Bone marrow (tissue), 2 donors: ENCODE measurements at places on chromosomes 1 and 21.

DNA sequence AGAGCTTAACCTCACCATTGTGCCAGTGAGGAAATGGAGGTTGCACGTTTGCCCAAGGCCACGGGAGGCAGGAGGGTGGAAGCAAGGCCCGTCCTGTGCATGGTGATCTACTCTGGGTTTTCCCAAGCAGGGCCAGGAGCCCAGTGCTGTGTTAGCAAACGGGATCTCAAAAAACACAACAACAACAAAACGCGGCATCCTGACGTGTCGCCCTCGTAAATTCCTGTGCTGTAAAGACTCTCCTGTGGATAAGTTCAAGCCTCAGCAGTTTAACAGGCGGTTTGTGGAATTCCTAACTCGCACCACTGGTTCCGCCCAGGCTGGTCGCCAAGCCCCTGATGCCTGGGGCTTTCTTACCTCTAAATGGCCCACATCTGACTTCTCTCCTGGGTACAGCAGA lies 39.1 kb downstream of the TFF3 start:
- no peak for DNase-seq

GRCh38 chr1:207998691-207999090 lies 87.8 kb upstream of the CD34 start:
- no peak for DNase-seq

DNA sequence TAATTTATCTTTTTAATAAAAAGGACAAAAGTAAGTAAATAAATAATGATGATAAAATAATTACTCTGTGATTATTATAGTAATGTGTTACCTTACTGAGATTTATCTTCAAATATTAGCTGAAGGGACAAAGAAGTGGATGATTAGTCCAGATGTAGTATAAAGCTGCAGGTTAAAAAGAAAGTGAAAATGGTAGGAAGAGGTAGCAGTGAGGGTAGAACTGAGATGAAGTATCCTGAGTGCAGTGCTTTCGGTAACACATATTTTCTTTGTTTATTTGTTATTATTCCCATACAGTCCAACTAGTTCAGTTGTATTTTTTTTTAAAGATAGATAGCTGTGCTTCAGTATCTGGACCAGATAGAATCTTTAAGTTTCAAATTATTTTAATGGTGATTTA lies 1203.5 kb downstream of the NCAM2 start:
- no peak for DNase-seq

DNA sequence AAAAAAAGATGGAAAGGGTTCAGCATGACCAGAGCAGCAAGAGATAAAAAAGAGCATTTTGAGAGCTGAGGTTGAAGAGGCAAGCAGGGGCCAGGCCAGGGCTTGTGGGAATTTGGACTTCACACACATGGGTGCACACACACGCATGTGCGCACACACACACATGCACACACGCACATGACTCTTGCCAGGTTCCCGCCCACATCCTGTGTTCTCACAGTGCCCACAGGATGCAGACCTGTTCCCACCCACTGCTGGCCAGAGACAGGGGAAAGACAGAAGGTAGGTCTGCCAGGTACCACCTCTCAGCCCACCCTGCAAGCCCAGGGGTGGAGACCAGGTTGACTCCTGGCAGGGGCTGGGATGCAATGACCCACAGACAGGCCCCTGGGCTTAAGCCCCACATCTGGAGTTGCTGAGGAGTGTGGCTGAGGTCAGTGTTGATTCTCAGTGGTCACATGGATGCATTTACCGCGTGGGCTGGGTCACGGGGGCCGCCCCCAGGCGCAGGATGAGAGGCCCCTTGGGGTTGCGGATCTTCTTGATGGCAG lies 4.4 kb downstream of the COL16A1 start:
- no peak for DNase-seq
